ENCODE measurements at places on chromosomes 1 and 21. TPM values are rescaled to one million over a fixed set of nuclear protein-coding genes. Genes with fewer than 3 reads are reported as not detected.

DNA sequence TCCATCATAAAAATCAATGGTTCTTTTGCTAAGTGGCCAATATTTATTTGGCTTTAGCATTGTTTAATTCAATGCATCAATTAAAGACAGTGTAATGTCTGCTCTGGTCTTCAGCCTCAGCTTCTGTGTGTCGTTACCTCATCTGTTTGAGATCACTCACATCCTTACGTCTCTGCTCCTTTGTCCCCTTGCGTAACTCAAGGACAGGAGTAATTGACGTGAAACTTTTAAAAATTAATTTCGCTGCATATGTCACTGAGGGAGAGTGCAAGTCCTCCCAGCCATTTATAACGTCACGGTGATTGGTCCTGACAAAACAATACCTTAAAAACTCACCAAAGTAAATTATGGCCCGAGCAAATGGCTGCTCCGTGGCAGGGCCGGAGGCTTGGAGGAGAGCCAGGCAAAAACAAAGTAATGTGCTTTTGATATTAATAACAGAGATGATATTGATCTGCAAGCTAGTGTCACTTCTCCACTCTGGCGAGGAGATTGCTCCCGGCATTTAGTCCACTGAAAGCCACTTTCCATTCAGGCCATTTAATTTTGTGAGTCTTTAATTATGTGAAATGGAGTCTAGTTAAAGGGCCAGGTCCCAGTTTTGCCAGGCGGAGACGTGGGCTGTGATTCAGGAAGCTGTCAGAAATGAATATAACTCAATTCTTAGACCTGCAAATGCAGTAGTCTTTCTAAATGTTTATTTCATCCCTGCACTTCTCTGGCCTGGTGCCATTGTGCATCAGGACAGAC lies 150.9 kb upstream of the POU3F1 start:
- DNase-seq = no peak

DNA sequence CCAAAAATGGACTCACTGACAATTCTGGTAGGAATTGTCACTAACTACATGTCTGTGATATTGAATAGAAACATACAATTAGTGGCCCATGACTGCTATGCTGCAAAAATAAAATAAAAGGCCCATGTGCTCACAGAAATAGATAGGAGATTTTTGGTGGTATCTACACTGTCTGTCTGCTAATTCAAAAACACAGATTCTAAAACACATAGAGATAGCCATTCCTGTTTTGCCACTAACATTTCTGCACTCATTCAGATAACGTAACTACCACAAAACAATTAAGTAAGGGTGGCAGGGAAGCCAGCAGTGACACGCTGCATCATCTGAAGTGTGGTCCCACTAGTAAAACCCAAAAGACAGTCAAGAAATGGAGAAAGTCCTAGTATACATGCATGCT lies 202.2 kb upstream of the NFIA start:
- DNase-seq = no peak

- DNase-seq = no peak
Measured at GRCh38 chr1:100613817-100614559, 76.0 kb downstream of the GPR88 start.

GRCh38 chr21:42779431-42779861 lies 99.9 kb downstream of the WDR4 start:
- no peak for DNase-seq

DNA sequence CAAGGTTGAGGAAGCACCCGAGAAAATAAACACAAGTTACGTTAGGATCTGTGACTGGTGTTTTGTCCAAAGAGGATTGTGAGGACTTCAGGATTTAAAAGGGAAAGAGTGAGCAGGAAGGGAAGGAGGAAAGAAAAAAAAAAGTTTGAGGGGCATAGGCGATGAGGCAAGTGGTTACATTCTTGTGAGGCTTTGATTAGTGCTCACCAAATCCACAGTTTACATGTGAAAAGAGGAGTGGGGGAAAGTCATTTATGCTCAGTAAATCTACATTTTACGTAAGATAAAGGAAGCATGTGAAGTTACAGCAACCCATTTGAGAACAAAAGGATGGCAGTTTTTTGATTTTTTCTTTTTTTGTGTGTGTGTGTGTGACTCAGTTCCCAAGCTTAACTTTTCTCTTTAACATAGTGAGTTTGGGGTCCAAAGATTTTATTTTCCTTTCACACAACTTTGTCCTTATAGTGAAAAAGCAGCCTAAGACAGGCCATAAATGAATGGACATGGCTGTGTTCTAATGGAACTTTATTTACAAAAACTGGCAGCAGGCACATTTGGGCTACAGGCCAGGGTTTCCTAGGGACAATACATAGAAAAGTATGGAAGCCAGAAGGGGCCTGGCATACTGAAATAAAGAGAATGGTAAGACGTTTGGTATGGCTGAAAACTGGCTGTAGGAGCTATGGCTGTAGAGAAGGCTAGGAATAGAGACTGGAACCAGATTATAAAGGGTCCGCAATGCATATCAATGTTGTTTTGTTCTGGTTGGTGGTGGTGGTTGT lies 121.7 kb downstream of the FGGY start:
- DNase-seq = no peak

GRCh38 chr1:31822766-31823165 lies 6.9 kb upstream of the SPOCD1 start:
- no peak for DNase-seq

DNA sequence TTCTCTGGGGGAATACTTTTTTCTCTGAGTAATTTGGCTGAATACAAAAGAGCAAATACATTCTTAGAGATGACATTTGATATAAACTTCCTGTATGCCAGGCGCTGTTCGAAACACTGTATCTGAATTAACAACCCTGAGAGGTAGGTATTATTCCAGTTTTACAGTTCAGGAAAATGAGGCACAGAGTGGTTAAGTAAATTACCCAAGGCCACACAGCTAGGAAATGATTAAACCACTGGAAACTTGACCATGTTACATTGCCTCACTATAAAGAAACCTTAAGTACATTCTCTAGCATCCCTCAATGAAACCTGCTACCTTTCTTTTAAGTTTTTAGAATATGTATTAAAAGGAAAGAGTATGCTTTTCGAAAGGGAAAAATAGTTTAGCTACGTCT lies 54.6 kb downstream of the SMYD2 start:
- no peak for DNase-seq

- DNase-seq = no peak
Measured at GRCh38 chr1:213905344-213905743, 82.4 kb upstream of the PROX1 start.

- no peak for DNase-seq
Measured at GRCh38 chr1:53600561-53600960, 138.4 kb downstream of the GLIS1 start.

GRCh38 chr21:29024474-29025327 lies at the start of gene USP16:
Gene USP16, plus strand, starts transcription at chr21:29024668. Its CDS starts 3,246 bp downstream, at chr21:29027914.
- peak; percentile 97 for DNase-seq

DNA sequence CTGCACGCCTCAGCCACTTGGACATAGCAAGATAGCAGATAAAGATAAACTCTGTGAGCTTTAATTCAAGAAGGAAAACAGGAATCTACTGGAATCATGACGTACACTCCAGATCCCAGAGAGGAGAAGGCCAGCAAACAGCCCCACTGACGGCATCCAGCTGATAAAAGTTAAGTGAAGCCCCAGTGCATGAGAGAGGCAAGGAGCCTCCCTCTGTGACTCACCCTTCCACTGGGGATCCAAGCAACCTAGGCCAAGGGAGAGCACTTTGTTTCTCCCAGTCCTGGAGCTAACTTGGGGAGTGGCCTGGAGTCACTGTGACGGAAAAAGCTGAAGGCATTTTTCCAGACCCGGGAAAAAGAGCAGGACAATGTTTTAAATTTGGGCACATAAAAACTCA lies 270.0 kb downstream of the AKT3 start:
- DNase-seq = no peak

- peak; percentile 98 for DNase-seq
Measured at GRCh38 chr1:244322791-244323521, 128.8 kb downstream of the ADSS2 start.

DNA sequence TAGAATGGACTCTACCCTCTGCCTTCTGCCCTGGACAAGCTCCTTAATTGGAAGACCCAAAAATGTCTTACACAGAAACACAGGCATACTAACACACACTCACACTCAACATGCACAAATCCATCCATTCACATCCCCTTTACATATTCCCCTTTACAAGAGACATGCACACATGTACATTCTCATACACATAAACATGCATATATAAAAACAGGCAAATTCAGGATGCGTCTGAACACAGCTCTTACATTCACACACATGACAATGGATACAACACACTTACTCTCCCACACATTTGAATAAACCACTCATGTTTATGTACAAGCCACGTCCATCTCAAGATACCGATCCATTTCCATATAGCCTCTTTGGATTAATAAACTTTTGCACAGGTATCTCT lies 84.4 kb downstream of the HMGB4 start:
- DNase-seq = no peak

- no peak for DNase-seq
Measured at GRCh38 chr1:9628541-9629444, 22.7 kb upstream of the PIK3CD start.

DNA sequence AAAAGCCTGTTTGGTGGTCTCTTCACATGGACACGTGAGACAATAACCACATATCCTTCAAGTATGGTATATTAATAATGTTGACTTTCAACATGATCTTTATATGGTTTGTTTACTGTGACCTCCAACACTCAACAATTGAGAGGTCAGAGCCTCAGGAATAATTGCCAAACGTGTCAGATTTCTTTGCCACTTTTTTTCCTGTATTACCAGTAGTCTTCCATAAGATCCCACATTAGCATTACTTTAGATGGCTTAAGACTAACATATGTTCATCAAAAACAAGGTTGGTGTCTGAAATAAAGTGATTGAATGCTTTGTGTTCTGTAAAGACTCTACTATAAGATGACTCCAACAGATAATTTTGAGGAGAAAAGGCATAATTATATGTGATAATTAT lies 118.7 kb upstream of the F3 start:
- no peak for DNase-seq

GRCh38 chr1:4301007-4301406 lies 353.4 kb upstream of the AJAP1 start:
- no peak for DNase-seq

- DNase-seq = no peak
Measured at GRCh38 chr1:52554756-52555155, 1.9 kb upstream of the TUT4 start.

- no peak for DNase-seq
Measured at GRCh38 chr1:117544509-117545109, 61.2 kb upstream of the TENT5C start.

GRCh38 chr1:188670837-188671236 lies 1806.8 kb downstream of the BRINP3 start:
- no peak for DNase-seq

DNA sequence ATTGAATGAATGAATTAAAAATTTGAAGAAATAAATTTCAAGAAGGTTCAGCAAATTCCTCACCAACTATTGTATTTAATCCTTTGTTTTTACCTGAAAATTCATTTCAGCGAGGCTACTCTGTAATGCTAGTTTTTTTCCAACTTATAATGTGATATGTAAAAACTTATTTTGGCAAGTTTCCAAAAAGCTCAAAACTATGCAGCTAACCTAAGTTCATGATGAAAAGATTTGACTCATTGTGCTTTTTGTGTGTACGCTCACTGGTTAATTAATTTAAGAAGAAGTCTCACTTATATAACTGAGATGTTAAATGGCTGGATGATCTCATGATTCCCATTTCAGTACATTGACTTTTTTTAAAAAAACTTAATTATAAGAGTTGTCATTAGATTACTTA lies 196.0 kb upstream of the SAMSN1 start:
- DNase-seq = no peak

DNA sequence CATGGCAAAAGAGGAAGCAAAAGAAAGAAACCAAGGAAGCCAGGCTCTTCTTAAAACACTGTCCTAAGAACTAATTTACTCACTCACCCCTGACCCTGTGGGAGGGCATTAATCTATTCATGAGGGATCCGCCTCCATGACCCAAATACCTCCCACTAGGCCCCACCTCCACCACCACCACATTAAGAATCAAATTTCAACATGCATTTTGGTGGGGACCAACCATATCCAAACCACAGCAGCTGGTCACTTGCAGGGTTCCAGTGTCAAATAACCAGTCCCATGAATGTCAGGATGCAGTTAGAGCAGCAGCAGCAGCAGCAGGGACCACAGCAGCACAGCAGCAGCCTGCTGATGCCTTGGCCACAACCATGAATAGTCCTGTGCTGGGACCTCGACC lies 83.8 kb downstream of the ZC3H11B start:
- no peak for DNase-seq

GRCh38 chr1:159163614-159164228 lies 7.7 kb upstream of the CADM3 start:
- no peak for DNase-seq

GRCh38 chr1:9542430-9542829 lies 3.2 kb downstream of the SLC25A33 start:
- peak; percentile 29 for DNase-seq

GRCh38 chr1:42977653-42978052 lies 19.0 kb upstream of the SLC2A1 start:
- no peak for DNase-seq

DNA sequence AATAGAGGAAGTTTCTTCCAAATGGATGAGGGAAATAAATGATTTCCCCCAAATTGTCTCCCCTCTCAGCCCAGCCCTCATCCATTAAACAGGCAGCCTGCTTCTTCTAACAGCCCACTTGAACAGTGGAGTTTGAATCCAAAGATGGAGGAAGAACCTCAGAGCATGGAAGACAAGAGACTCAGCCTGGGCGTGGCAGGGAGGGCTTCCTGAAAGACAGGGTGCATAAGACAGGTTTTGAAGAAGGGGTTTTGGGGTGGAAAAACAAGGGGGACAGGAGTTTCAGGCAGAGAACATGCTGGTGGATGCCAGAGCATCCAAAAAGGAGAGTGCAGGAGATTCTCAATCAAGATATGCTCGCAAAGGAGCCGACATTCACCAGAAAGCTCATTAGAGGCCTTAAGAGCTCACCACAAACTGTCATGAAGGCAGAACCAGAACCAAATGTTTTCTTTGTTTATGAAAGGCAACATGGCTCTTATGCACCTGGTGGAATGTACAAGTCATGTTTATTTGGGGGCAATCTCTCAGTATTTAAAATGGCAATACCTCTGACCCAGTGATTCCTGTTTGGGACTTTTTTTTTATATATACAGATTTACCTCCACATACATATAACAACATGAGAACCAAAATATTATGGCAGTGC lies 26.5 kb upstream of the TSPEAR start:
- DNase-seq = no peak

DNA sequence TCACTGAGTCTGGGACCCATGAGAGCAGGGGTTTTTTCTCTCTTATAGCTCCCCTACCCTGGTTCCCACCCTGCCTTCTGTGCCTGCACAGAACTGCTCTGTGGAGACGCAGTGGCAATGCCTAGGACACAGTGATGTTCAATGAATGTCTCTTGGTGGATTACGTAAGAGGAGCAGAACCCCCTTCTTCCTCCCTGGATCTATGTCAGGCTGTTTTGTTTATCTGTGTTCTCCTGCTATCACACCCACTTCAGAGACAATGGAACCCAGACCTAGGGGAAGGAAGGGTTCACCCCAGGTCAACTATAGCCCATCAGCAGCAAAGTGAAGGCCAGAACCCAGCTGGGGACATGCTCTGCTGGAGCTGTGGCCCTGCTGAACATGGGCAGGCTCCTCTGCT lies 2.0 kb downstream of the HPCAL4 start:
- DNase-seq = no peak

GRCh38 chr1:207990455-207990854 lies 79.5 kb upstream of the CD34 start:
- DNase-seq = no peak

Gene KIF2C
- total RNA-seq = 38.3 TPM

Gene TDRD5
- total RNA-seq = not detected

Gene ZNF593OS
- total RNA-seq = not detected

Gene EPHB2
- 88.5 TPM for total RNA-seq

Gene ANGPTL1
- total RNA-seq = not detected

Gene TNFRSF9
- total RNA-seq = 1.9 TPM

Gene SUSD4
- total RNA-seq = not detected

Gene KRTAP13-2
- total RNA-seq = not detected

Gene KCNJ9
- total RNA-seq = not detected

Gene TENT5C
- total RNA-seq = 0.07 TPM
